SK-N-MC (cell line): ENCODE measurements at places on chromosomes 4 and X.
A peak's percentile ranks its signal among the peaks of the same experiment; 100 is the strongest.

DNA sequence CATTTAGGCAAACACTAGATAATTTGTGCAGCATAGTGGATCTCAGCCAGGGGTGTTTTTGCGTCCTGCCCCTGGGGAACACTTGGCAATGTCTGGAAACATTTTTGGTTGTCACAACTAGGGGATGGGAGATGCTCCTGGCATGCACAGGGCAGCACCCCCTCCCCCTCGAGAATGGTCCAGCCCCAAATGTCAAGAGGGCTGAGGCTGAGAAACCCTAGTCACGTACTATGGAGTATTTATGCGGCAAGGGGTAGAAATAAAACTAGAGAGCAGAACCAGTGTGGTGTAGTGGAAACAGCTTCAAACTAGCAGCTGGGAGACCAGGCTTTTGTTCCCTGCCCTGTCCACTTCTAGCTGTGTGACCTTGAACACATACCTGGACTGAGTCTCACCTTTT lies 38.2 kb upstream of the CLCN4 start:
- no peak for DNase-seq

GRCh38 chrX:148500423-148501385 lies at the start of gene AFF2:
Gene AFF2, plus strand, starts transcription at chrX:148500617. Its CDS starts 481 bp downstream, at chrX:148501098.
- no peak for DNase-seq

- DNase-seq, result no peak
These were observed 204.2 kb upstream of the CASK start for GRCh38 chrX:42127563-42127962.

DNA sequence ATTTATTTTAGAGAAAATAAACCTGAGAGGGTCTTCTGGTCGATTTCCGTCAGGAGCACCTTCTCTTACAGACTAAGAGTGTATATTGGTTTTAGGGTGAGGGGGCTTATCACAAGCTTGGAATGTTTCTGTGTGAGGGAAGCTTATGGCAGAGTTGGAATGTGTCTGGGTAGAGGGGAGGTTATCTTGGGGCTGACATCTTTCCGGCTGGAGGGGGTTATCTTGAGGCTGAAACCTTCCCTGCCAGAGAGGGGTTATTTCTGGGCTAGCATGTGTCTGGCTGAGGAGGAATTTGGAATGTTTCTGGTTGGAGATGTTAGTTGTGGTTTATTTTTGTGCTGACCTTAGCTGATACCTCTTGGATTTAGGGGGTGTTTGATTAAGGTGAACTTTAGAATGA lies 1312.1 kb downstream of the ADGRL3 start:
- DNase-seq, result no peak

- no peak for DNase-seq
These were observed 105.1 kb downstream of the FNIP2 start for GRCh38 chr4:158873795-158874401.

DNA sequence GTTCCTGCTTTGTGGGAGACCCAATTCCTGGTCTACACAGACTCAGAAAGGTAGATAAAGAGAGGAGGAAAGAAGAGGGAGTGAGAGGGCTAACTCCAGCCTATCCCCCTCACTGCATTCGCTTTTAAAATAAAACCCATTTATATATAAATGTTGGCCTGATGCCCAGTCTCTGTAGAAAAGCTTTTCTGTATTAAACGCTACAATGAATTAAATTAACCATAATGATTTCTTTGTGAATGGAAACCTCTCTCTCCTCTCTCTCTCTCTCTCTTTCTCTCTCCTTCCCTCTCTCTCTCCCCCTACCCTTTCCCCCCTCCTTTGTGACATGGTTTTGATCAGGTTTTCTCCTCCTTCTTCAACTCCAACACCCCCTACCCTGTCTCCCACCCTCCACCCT lies 34.8 kb downstream of the PJA1 start:
- DNase-seq, result peak; percentile 20

DNA sequence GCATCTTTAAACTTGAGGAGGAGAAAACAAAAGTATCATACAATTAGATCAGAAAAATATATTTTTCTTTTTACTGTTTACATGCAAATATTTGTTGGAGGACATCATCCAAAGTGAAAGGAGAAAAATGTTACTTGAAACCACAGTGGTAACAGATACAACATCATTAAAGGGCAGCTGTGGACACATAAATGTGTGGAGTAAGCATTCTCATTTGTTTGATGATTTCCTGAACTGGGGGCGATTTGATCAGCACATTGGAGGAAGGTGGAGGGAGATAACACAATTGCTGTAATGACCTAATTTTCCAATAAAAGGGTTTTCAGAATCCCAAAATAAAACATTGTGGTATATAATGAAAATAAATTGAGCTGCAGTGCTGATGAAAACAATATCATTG lies 314.5 kb upstream of the HS3ST1 start:
- DNase-seq, result no peak

GRCh38 chrX:54043056-54043455 lies 1.2 kb downstream of the PHF8 start:
- DNase-seq, result no peak

GRCh38 chr4:3701271-3701734 lies 64.9 kb upstream of the ADRA2C start:
- DNase-seq, result no peak

DNA sequence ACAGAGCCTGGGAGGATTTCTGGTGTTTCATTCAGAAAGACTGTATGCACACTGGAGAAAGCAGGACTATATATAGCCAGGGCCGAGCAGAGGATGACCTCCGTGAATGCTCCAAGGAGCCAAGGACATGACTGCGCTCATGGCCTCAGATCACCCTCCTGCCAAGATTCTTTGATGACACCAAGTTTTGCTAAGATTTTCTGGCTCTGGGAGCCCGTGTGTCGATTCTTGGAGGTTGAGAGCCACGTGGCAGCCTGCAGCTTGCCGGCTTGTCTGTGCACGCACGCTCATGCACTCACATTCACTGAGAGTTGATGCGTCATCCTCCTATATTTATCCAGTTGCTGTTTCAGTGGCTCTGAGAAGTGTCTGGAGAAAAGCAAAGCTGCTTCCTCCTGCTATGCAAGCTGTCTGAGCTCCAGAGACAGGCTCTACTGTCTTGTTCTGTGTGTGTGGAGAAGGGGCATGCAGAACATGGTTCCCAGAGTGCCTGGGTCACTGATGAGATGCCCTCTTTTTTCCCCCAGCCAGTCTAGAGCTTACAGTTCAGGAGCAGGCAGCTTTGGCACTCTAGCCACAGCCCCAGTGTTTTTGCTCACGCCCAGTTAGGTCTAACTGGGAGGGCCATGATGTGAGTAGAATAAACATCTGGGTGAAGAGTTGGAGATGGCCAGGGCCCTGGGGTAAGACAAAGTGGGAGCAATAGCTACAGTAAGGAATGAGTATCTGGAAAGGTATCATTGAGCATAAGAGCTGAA lies 64.9 kb upstream of the SCOC start:
- DNase-seq, result no peak

GRCh38 chr4:80921441-80921840 lies 109.1 kb upstream of the BMP3 start:
- DNase-seq, result no peak

DNA sequence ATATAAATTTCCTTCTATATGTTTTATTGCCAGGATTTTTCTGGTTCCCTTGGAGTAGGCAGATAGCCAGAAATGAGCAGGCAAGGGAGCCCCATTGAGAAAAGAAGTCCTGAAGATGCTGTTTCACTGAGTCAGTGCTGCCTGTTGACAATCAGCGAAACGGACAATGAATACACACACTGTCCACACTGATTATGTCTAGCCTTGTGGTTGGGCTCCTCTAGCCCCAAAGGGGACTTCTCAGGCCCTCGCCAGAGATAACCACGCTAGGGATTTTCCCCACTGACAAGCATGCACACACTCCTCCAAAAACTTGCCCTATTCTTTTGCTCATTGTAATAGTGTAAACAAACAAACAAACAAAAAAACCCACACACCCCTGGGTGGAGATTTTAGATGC lies 369.3 kb downstream of the DMD start:
- DNase-seq, result no peak

- DNase-seq, result no peak
These were observed 154.9 kb downstream of the ASB9 start for GRCh38 chrX:15114743-15115566.

DNA sequence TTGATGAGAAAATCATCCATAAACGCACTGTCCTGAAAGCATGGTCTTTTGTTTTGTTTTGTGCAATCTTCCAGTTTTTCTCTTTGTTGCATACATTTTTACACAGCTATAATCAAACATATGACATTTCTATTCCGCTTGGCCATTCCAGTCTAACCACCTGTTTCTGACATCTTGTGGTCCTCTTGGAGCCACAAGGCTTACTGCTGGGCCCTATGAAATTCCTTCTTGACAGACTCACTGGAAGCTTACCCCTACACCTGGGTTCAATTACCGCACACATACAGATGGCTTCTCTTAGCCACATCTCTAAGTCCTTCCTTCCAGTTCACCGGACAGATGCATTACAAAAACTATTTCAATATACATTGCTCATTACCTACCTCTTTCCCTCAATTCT lies 72.4 kb downstream of the PAPSS1 start:
- DNase-seq, result no peak

DNA sequence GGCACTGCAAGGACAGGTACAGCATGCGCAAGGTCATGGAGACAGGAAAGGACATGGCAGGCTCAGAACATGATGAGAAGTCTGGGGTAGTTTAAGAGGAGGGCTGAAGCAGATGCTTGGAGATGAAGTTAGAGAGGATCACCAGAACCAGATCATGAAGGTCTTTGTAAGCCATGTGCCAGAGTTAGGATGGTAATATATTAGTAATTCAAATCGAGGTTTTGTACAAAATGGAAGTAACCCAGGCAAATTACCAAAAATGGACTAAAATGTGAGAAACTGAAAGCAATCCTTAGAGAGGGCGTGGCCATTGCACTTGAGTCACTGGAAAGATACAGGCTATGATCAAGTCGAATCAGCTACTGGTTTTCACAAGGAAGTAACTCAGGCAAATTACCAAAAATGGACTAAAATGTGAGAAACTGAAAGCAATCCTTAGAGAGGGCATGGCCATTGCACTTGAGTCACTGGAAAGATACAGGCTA lies 13.5 kb downstream of the RXFP1 start:
- no peak for DNase-seq

- DNase-seq, result no peak
These were observed 2197.7 kb downstream of the ARAP2 start for GRCh38 chr4:34046580-34046979.

DNA sequence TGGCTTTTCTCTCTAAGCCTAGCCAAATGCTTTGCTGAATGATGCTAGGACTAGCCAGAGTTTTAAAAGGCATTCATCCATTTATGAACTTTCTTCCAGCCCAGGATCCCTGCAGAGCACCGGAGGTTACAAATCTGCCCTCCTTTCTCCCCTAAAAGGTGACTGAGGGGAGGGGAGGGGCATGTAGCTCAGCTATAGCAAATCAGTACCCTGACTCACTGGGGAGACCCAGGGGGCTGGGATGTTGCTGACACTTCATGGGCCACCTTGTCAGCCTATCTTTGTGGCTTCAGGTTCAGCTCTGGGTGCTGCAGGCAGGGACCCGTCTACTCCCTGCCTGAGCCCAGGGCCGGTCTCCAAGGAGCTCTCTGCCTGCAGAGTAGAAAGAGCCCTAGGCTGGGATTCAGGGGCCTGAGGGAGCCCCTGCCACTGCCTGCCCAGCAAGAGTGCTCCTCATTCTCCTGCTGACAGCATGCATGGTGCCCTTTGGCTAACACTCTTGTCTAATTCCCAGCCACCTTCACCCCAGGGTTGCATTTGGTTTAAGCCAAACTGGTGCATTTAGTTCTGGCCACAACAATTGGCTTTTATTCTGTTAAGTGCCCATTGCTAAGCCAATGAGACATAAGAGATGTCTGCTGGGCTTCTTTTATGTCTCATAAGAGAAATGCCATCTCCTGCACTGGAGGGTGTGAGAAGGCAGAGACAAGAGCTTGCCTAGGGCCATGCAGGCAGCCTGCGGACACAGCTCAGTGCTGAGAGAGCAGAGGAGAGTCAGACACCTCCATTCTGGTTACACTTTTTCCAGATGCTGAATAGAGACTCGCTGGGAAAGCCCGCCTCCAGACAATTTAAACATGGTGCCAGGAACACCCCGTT lies 11.9 kb upstream of the UBA6 start:
- no peak for DNase-seq

DNA sequence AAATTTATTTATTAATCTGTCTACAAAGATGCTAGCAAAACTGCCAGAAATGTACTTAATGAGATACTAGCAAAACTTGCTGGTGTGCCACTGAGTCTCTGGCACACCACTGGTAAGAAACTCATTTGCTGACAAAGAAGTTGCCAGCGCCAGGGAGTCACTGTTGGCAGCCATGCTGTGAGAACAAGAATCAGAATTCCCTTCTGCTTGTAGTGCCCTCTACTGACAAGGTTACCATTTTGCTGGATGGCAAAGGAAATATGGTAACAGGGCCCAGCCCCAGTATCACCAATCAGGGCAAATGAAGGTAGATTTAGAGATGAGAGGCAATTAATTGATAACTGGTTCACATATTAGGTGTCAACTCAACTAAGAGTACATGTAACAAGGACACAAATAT lies 750.1 kb upstream of the ADGRL3 start:
- DNase-seq, result no peak

DNA sequence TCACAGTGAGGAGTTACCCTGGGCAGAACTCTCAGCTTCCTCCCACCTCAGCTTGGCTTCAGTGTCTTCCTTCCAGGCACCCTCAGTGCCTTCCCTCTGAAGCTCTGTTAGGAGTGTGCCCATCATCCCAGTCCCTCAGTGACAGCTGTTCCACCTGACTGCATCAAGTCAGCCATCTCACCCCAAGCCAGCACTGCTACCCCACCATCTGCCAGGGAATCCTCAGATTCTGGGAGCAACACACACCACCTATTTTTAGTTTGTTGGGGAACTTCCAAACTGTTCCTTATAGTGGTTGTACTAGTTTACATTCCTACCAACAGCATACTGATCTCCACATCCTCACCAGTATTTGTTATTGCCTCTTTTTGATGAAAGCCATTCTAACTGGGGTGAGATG lies 182.9 kb downstream of the RELL1 start:
- no peak for DNase-seq

DNA sequence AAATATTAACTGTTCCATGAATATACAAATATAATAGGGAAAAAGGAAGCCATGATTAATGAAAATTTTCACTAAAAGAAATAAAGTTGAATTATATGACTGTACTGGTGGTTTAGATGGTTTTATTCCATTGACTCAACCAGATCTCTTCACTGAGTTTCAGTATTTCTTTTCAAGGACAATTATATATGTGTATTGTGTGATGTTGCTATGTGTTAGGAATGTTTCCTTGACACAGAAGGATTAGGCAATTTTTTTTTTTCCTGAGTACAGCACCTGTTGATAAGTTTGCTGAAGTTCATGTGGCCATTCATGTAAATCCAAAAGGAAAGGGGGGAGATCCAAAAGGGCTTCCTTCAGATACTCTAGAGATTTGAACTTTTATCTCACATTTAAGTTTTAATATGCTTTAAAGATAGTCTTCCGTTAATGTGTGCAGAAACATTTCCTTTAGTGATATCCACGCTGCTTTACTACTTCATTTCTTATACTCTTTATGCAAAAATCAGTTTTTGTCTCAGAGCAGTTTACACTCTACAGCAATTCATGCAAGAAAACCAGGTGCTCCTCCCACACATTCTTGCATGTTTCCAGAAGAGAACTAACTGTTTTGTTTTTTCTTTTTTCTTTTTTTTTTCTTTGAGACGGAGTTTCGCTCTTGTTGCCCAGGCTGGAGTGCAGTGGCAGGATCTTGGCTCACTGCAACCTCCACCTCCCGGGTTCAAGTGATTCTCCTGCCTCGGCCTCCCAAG lies 249.1 kb downstream of the RPA4 start:
- DNase-seq, result no peak
